Anterior cingulate cortex (tissue), 58 donors: ENCODE measurements at places on chromosomes 7 and 10.

- DNase-seq = no peak
These were observed 16.9 kb upstream of the STMP1 start for GRCh38 chr7:135645296-135645904.

GRCh38 chr7:68783684-68784083, 814.6 kb upstream of the AUTS2 start:
- no peak for DNase-seq

GRCh38 chr7:98186452-98187137, 24.6 kb upstream of the BHLHA15 start:
- no peak for DNase-seq

DNA sequence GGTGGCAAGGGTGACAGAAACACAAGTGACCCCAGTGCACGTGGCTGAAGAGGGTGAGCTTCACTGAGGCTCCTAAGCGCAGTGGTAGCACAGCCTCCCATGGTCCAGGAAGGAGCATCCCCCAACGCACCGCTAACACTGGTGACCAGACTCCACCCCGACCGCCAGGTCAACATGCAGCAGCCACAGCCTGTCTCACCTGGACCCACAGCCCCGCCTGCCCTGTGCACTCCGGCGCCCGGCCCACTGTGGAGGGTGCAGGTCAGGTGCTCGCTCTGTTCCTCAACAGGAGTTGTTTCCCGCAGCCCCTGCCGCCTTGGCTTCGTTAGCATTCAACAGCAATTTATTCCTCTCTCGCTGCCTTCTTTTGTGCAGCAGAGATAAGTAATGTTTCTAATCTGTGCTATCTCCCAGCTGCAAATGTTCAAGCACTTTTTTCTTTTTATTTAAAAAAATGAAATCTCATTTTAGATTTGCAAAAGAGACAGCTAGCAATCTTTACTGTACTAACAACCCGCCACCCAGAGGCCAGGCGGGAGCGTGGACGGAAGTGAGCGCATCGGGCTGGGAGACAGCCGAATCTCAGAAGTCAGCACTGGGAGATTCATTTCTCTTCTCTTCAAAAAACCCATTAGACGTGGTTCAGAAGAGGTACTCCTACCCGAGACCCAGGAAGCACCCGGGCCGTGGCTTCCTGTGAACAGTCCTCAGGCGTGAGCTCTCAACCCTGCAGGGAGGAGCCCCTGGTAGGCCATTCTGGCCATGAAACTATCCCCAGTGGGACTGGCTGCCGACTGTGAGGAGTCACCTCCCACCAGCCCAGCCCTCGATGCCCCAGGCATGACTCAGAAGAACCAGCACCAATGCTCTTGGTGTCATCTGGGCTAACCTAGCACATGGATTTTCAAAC, 133.4 kb downstream of the MAD1L1 start:
- no peak for DNase-seq

DNA sequence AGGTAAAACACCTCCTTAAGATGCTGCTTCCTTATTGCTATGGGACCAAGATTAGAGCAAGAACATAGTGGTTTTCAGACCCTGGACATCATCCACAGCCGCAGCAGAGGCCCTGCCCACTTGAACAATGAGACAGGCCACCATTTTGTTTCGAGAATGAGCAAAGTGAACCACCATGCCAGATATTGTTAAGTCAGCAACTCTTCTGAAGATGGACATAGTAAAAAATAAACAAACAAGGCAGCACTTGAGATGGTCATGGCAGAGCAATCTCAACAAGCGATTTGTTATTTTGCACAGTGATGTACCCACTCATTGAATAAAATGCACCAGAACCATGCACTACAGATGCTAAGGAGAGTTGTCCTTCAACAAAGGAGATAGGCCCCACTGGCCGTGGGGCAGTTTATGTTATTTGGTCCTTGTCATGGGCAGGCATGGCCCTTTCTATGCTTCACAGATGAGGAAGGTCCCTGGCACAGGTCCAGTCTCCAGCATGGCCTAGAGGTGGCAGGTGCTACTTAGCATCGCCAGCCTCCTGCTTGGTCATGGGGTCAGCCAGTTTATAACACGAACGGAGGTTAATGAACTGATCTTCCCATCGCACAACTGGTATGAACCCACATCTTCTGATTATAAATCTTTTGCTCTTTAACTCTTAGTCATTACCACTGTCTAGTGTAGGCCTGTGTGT, 44.1 kb downstream of the IKZF1 start:
- DNase-seq = no peak

GRCh38 chr10:110664483-110665420, 20.6 kb downstream of the RBM20 start:
- DNase-seq = no peak

GRCh38 chr7:130277763-130278643, 11.3 kb downstream of the CPA2 start:
- DNase-seq = peak; percentile 34

DNA sequence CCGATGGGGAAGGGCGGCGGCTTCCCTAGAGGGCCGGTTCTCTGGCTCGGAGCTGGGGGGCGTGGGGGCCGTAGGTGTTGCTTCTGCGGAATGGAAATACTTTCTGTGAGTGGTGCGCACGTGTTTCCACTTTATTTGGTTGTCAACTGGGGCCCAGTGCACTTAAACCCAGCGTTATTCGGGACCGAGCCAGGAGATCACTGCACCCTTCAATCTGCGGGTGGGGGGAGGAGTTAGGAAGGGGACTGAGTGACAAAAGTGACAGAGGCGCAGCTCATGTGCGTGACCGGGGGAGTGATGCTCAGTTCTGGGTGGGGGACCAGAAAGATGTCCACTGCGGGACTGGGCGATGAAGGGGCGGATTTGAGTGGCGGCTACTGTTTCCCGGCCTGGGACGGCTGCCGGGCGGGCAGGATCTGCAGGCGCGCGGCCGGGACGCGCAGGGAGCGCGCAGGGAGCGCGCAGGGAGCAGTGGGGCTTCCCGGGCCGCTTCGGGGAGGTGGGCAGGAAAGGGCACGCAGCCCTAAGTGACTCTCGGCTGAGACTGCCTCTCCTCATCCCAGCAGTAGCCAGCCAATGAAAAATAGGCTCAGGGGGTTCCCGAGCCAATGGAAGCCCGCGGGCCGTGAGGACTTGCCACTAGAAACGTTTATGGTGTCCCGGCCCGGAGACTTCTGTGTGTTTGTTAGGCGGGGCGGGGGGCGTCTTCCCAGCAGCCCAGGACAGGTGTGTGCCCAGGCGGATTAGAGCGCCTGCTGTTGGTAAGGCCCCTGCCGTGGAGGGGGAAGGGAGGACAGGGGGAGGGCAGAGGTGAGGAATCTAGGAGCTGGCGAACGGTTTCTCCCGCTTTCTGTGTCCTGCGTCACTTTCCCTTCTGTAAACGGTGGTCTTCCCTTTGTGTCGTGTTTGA, 54.3 kb upstream of the KDM7A start:
- no peak for DNase-seq

GRCh38 chr10:131511391-131511790, 199.9 kb upstream of the TCERG1L start:
- no peak for DNase-seq

DNA sequence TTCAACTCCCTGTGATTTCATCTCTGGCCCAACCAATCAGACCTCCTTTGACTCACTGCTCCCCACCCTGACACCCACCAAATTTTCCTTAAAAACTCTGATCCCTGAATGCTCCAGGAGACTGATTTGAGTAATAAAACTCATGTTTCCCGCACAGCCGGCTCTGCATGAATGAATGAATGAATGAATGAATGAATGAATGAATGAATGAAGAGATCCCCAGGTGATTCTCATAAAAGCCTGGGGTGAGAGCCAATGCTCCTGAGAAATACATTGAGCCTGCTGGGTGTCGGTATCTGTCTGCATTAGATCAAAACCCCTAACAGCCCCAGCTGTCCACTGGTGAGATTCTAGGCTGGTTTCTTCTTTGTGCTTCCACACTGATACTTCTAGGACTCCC, 58.7 kb downstream of the HTR7 start:
- DNase-seq = no peak

DNA sequence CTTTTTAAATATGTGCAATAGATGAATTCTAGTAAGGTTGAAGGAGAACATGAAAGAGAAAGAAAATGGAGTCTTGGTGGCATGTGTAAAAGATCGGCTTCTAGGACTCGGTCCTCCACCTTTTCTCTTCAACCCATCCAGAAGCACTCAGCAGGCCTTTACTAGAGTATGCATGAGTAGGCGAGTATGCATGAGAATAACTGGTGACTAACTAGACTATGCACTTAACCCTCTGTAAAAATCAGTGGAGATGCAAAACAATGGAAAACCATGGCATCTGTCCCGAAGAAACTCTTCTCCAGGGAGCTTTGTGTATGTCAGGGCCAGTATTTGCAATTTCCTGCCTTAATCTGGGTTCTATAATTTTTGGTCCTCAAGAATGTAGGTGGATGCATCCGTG, 40.0 kb upstream of the GRB10 start:
- no peak for DNase-seq

DNA sequence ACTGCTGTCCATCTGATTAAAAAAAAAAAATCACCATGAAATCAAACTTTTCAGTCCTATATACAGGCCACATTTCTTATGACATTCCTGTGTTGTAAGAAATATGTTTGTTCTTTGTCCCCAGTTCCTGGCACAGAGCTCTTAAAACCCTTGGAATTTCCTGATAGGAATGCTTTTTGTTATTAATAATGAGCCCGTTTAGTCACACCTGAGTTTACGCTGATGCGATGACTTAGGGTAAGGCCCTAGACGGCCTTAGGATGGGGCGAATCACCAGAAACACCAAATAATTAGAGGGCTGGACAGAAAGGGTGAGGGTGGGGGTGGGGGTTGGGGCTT, 17.5 kb downstream of the TSPAN15 start:
- no peak for DNase-seq

GRCh38 chr7:140869430-140869829, 55.3 kb downstream of the BRAF start:
- DNase-seq = no peak

GRCh38 chr10:3904419-3904960, 119.5 kb upstream of the KLF6 start:
- no peak for DNase-seq
